Stimulated activated CD8-positive, alpha-beta memory T cell treated with anti-CD3 and anti-CD28 coated beads, Interleukin-7, amount 100 ng/mL, for 48 hours (primary cell): ENCODE measurements at places on chromosomes 1 and 21.

DNA sequence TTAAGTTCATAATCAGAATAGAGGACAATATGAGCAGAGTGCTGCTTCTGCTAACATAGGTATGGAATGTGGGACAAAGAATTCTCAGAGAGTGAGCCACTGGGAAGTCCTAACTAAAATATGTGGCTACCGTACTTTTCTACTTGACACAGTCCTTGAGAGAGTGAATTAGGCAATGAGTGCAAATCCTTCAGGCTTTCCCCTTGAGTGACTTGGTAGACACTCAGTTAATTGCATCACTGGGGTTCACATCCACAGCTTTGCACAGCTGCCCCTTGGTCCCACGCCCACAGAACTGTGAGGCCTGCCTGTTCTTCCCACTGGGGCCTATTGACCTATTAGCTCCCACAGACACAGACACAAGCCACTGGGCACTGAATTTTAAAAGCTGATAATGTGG lies 40.5 kb upstream of the PAXBP1 start:
- no peak for DNase-seq

DNA sequence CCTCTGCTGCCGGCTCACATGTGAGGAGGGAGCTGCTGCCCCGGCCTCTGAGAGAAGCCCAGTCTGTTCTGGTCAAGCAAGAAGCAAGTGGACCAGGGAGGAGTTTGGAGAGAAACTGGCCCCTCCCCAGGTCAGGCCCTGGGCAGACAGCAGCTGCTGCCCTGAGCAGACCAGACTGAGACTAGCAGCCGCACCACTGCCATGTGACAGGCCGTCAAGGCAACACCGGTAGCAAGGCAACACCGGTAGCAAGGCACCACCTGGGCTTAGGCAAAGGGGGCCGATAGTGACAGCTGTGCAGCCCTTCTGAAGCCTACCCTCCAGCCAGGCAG lies 50.3 kb downstream of the ARHGEF16 start:
- DNase-seq, result no peak

DNA sequence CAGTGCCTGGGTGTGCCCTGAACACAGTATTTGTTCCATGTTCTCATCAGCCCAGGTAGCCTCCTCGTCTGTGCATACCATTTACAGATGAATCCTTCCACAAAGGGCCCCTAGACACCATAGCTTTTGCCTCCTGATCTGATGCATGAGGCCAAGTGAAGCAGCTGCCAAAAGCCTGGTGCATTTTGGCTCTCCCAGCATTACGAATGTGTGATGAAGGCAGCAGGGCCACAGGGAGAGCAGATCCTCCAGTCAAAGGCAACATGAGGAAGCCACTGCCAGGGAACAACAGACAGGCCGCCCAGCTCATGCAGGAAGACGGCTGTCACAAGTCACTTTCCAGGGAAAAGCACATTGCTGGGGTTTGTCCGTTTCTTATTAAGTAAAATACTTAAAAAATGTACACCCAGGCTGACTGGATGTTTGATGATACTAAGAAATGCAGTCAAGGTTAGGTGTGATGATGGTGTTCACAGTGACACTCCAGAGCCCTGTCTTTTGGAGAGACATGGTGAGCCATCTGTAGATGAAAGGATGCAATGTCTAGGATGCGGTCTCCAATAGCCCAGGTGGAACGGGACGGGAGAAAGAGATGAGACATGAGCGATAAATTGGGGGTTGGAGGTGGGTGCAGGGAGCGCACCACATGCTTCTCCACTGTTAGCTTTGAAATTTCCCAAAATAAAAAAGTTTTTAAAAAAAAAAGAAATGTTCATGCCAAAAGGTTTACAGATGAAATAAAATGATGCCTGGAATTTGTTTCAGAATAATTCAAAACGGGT lies 48.7 kb downstream of the NPHP4 start:
- no peak for DNase-seq

GRCh38 chr21:34179204-34179935 lies 106.0 kb downstream of the MRPS6 start:
- no peak for DNase-seq

DNA sequence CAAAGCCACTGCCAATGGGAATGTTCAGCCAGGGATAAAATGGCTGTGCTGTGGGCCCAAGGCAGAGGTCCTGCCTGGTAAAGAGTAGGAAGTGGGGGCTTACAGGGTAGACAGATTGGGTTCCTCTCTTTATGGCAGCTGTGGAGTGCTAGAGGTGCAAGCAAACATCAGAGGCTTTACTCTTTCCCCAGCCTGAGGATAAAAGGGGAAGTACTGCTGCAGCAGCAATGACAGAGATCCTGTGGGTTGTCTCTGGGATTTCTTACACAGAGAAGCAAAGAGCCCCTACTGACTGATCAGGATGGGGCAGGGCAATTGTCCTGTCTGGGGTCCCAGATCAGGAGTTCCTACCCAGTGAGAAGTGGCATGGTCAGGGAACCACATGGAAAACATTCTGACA lies 54.2 kb downstream of the DRAM2 start:
- no peak for DNase-seq

DNA sequence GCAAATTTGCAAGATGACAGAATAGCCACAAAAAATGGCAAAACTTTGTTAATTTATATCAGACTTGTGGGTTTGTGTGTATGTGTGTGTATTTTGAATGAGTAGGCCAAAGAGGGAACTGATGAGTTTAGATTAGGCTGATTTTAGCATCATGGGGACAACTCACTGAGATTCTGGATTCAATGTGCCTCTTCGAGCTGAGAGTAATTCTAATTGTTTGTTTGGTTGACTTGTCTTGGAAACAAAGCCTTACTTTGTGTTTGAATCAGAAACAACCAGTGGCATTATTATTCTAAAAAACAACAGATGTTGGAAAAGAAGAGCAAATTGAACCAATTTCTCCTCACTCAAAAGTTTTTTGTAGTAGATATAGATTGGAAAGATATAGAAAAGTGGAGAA lies 40.5 kb upstream of the C21orf91 start:
- DNase-seq, result no peak

DNA sequence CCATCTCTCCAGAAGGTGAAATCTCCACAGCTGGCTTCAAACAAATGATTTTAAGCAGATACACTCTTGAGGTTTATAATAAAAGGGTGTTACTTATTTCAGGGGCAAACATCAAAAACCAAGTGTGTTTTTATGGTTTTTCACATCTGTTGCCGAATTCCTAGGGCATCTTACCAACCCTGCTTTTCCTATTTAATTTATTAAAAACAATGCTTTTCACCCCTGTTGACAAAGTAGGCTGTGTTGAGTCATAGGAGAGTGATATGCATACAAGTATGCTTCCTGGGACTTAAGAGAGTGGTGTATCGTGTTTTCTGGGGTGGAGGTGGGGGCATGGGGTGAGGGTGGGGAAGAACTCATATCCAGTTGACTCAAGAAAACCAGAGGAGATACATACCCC lies 29.3 kb upstream of the IL20 start:
- DNase-seq, result no peak

- DNase-seq, result no peak
Observed at GRCh38 chr1:151817353-151817730, 12.1 kb upstream of the LINGO4 start.

DNA sequence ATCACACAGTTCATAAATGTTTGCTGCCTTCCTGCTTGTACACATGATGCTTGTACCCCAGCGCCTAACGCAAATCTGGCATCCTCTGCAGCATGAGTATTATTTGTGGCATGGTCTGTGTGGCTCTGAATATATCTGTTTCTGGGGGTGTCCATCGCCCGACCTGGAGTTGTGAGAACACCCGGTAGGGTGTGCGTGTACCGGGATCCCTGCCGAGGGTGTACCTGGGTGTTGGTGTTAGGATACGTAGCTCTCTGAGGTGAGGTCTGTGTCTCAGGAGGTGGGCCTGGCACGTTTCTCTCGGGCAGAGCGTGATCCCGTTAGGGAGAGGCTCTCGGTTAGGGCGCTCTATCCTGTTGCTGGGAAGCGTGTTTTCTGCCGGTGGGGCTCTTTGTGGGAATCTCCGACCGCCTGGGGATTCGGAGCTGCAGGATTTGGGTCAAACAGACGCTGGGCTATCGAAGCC lies 10.4 kb upstream of the CDC20 start:
- no peak for DNase-seq

DNA sequence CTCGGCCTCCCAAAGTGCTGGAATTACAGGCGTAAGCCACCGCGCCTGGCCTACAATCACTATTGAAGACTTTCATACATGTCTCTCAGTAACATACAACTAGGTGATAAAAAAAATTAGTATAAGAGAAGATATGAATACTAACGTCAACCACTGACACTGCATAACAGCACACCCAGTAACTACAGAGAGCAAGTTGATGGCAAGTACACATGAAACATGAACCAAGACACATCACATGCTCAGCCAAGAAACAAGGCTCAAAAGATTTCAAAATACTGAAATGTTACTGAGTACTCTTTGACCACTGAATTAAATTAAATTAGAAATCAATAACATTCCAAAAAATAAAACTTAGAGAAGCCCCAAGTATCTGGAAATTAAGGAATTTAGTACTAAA lies 168.1 kb downstream of the SLC45A1 start:
- no peak for DNase-seq

DNA sequence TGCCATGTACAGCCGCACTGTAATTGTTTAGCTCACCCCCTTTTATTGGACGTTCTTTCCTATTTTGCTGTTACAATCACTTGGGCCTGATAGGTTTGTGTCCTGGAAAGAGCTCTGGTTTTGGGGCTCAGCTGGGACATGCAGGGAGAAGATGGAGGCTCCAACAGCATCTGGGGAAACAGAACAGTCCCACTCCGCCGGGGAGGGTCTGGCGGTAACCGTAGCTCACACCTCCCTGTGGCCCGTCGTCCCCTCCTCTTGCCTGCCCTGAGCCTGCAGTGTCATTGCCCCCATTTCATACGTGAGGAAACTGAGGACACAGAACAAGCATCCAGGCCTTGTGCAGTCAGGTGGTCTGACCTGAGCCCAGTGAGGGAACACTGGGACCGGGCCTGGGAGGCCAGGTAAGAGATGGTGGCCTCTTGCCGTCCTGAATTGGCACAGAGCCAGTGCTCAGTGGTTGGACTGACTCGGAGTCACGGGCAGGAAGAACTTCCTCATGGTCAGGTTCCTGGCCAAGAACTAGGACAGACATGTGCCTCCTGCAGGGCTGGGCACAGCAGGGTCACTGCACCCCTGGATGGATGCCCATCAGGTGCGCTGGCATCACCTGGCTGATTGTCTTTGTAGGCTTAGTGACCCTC lies 41.8 kb downstream of the S100B start:
- no peak for DNase-seq

GRCh38 chr1:209691237-209691636 lies 13.4 kb upstream of the HSD11B1 start:
- DNase-seq, result no peak

DNA sequence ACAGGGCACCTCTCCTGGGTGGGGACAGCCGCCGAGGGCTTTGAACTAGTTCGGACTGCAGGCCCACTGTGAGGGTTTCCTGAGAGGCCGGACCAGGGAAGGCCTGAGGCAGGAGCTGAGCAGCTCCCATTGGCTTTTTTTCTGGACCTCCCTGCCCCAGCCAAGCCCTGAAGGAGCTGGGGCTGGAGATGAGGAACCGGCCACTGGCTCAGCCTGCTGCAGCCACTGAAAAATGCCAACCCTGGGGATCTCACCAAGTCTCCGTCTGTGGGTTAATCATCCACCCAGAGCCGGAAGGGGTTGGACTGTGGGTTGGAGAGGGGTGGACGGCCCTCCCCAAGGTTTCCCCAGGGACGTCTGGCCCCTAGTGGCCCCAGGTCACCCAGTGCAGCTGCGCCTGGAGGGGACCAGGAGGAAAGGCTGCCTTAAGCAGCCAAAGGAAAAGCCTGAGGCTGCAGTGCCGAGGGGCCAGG lies 2.5 kb downstream of the VWA1 start:
- DNase-seq, result no peak

DNA sequence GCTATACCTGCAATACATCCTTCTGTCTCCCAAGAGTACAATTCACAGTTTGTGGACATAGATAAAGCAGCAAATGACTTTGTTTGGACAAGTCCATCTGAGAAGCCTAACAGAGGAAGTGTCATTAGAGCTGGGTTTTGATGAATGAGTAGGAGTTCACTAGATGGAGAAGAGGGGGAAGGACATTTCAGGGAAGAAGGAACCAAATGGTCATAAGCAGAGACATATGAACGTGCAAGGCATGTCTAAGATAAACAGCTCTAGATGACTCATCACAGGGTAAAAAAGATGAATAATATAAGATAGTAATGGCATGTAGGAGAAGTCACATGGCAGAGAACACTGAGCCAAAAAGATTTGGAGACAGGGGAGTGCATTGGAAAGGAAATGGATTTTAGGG lies 54.5 kb downstream of the HMGB4 start:
- DNase-seq, result no peak

DNA sequence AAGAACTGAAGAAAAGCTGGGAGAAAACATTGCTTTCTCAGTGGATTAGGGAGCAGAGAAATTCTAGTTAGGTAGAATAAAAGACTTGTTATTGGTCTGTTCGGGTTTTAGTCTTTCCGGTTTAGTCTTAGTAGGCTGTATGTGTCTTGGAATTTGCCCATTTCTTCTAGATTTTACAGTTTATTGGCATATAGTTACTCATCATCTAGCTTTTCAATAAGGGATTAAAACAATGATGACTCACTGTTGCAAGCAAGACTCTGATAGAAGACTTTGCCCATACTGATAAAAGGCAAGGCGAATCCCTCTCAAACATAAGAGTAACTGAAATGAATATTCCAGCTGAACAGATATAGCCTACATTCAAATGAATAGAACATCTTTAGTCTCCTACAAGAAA lies 62.3 kb downstream of the GPR137B start:
- no peak for DNase-seq

GRCh38 chr1:26307363-26307781 lies 936 bp upstream of the UBXN11 start:
- no peak for DNase-seq

GRCh38 chr1:80640978-80641377 lies 1159.8 kb upstream of the ADGRL2 start:
- no peak for DNase-seq

GRCh38 chr1:96474985-96475743 lies 246.4 kb upstream of the PTBP2 start:
- DNase-seq, result no peak

DNA sequence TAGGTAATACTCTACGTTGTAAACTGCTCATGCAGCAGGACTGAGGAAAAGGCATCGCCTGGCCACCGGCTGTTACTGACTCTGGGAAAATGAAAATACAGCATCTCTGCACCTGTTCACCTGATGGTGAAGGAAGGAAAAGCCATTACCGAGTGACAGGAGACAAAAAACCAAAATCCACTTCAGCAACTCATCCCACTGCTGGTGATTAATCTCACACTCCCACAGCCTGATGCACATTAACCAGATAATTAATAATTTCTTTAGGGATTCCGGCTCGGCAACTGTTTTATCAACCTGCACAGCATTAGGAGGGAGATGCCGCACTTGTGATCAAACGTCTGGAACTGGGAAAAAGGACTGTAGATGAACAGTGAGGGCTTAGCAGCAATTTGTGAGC lies 183.9 kb upstream of the ESRRG start:
- no peak for DNase-seq

DNA sequence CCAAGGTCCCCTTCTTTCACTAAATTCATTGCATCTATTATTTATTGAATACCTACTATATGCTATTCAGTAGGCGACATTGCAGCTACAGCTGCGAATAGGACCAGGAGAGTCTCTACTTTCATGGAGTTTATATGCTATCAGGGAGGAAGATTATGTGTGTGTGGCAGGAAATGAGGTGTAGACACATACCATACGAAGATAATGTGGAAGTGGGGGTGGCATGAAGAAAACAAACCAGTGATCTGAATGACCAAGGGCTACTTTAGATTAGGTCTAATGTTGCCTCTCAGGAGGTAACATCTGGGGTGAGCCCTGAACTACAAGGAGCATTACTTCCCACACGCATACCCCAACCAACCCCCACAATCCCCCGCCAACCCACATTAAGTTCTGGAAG lies 1.0 kb upstream of the PPIH start:
- DNase-seq, result no peak

- no peak for DNase-seq
Observed at GRCh38 chr1:32775640-32776337, 41.4 kb downstream of the YARS1 start.
